Chondrocyte (in vitro differentiated cells): ENCODE measurements at places on chromosomes 1 and 21. TPM values are rescaled to one million over a fixed set of nuclear protein-coding genes. Genes with fewer than 3 reads are reported as not detected.

- no peak for DNase-seq
Observed at GRCh38 chr21:45090966-45091365, 16.6 kb downstream of the ADARB1 start.

GRCh38 chr1:10497109-10497508, 22.4 kb downstream of the PEX14 start:
- DNase-seq, result no peak

GRCh38 chr1:180168786-180169639, 14.3 kb downstream of the QSOX1 start:
- DNase-seq, result no peak

DNA sequence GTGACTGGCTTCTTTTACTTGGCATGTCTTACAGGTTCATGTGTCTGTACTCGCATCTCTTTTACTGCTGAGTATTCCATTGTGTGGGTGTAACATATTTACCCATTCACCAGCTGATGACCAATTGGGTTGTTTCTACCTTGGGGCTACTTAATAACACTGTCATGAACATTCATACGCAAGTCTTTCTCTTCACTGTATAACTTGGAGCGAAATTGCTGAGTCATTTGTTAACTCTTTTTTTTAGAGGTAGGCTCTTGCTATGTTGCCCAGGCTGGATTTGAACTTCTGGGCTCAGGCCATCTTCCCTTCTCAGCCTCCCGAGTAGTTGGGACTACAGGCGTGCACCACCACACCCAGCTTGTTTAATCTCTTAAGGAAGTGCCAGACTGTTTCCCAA, 6.5 kb downstream of the PYCR2 start:
- DNase-seq, result peak; percentile 13

DNA sequence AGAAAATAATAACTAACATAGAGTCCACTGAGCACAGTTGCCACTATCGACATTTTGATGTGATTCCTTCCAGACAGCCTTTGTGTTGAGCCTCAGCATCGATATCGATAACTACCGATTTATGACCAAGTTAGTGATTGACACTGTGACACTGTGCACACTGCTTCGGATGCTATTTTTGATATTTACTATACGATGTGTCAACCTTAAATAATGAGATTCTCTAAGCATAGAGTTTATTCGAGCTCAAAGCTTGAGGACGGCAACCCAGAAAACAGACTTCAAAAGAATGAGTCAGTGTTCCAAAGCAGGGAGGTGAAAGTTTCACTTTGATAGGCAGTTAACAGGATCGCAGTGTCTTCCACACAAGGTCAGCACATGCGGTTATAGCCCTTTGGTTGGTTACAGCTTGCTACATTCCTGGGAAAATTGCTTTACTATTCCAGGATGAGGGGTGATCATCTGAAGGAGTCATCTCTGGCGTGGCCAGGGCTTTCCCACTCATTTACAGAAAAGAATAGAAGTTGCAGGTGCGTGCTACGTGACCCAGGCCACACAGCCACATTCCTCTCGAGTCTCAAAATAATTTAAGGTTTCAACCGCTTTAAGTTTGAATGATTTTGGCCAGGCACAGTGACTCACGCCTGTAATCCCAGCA, 53.6 kb upstream of the EFHD2 start:
- DNase-seq, result no peak

GRCh38 chr21:37435120-37435519, 68.5 kb downstream of the DYRK1A start:
- no peak for DNase-seq

DNA sequence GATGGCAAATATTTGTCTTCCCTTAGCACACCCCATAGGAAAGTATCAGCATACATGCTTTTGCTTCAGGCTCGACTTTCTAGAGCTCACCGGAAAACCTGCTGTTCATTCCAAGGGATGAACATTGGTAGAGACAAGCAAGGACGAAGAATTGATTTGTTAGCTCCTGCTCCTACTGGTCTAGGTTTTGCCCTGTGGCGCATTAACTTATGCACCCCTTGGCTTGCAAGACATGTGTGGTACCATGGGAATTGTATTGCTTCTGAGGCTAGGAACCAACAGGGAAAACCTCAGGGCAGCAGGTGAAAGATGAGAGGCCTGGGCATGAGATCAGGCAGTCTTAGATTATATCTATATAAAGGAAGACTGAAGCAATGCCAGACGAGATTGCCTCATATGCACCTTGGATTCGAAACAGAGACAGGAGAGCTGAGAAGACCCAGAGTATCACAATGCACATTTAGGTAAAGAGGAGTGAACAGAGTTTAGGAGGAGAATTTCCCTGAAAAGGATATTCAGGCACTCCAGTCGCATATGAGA, 771.2 kb upstream of the B3GALT2 start:
- no peak for DNase-seq

GRCh38 chr21:33762803-33763581, 120.7 kb downstream of the ITSN1 start:
- no peak for DNase-seq

- no peak for DNase-seq
Observed at GRCh38 chr1:3420218-3420951, 34.1 kb upstream of the ARHGEF16 start.

DNA sequence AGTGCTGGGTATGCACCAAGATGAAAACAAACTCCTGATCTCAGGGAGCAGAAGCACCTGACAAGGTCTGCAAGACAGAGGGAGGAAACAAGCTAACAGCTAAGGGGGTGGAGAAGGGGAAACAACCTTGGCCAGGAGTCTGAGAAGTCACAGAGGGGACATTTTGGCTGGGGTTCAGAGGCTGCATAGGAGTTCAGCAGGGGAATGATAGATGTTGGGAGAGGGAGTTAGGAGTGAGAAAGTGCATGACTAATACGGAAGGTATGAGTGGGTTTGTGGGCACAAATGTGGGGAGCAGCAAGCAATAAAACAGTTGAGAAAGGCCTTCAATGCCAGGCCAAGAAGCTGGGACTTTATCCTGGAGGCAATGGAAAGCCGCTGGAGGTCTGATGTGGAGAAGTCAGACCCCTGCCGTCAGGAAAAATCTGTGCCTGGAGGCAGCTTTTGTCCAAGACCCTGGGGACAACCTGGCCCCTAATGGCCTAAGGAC, 16.4 kb downstream of the EPHA2 start:
- DNase-seq, result no peak

- DNase-seq, result peak; percentile 50
Observed at GRCh38 chr1:4494558-4494957, 159.9 kb upstream of the AJAP1 start.

DNA sequence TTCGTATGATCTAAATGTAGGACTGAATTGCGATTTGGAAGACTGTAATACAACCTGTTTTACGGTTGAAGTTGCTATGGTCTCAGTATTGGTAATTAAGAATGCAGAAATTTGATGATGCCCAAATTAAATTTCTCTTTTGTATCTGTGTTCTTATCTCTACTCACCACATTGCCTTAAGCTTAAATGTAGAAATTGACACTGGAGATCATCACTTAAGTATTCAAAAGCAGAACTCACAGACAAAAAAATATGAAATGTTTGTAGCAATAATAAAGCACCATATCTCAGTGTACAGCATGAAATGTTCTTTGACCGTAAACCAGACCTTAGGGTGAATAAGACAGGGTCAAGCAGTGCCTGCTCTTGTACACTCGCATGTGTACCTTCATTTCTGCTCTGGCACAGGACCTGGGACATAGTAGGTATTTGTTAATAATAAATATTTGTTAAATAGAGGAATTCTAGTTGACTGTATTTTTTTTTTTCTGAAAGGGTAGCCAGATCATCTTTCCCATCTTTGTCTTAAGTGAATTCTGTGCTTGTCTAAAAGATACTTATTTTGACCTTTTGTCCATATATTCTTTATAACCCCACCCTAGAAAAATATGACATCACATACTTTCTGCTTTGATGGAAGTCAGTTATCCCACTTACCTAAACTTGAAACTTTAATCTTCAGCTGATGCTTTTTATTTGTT, 1.5 kb downstream of the CDC7 start:
- no peak for DNase-seq

DNA sequence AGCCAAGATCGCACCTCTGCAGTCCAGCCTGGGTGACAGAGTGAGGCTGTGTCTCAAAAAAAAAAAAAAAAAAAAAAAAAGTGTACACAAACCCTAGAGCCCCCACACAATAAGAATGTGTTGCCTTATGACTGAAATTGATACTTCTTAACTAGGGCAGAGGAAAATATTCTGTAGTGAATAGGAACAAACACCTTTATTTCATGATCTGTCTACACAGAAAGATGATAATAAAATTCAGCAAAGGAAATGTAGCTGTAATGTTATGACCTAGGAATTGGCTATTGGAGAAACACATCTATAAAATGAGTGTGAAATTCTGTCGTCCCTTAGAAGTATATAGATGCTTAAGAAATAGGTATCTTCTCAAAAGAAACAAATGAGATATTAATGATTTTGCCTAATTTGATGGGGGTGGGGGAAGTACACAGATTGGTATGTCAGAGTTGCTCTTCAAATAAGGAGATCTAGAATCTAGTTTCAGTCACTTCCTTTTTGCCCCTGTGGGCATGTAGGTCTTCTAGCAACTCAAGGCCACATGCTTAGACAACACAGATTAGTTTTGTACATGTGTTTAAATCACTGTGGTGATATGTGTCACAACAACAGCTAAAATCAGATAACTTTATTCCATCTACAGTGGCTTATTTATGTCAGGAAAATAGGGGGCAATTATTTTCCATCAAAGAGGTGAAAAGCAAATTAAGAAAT, 10.7 kb upstream of the GPR25 start:
- no peak for DNase-seq

DNA sequence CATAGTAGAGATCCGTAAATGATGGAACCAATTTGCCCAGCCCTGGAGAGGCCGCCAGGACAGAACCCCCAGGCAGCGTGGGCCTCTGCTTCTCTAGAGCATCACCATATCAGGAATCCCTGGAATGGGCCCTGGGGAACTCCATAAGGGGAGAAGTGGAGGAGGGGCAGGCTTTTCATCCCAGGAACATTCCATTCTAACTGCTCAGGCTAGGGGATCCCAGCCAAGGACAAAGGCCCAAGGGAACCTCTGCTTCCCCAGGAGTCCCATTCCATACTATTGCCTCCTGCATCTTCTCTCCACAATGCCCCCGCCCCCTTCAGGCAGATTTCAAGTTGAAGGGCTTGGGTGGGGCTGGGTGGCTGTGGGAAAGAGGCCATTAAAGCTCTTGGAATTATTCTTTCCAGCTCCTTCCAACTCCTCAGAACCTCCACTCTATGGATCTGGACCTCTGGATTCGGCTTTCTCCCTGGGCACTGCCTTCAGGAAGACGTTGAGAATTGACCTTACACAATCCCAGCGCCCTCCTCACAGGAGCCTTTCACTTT, 6.0 kb downstream of the TRNP1 start:
- peak; percentile 92 for DNase-seq

- no peak for DNase-seq
Observed at GRCh38 chr21:31234936-31235335, 109.1 kb downstream of the TIAM1 start.

DNA sequence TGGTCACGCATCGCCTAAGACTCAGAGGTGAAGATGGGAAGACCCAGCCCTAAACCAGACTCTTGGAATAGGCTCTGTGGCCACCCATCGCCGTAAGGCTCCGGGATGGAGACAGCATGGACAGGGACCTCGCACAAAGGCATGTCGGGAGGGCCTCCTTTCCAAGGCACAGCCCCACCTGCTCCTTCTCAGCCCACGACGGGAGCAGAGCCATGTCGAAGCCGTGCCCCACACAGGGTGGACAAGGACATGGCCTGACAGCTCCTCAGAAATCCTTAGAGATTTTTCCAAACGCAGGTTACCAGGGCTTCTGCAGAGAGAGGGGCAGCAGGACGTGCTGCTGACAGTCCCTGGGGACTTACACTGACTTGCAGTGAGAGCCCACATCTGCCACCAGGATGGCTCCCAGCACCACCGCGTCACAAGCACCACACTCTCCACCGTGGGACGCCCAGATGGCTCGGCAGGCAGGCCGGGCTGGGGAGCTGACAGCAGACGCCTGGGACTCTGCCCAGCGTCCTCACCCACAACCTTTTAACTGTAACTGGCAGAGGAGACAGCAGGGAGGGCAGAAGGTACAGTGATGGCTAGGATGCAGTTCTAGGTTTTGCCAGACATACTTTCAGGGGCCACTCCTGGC, 12.0 kb downstream of the SSU72 start:
- no peak for DNase-seq

DNA sequence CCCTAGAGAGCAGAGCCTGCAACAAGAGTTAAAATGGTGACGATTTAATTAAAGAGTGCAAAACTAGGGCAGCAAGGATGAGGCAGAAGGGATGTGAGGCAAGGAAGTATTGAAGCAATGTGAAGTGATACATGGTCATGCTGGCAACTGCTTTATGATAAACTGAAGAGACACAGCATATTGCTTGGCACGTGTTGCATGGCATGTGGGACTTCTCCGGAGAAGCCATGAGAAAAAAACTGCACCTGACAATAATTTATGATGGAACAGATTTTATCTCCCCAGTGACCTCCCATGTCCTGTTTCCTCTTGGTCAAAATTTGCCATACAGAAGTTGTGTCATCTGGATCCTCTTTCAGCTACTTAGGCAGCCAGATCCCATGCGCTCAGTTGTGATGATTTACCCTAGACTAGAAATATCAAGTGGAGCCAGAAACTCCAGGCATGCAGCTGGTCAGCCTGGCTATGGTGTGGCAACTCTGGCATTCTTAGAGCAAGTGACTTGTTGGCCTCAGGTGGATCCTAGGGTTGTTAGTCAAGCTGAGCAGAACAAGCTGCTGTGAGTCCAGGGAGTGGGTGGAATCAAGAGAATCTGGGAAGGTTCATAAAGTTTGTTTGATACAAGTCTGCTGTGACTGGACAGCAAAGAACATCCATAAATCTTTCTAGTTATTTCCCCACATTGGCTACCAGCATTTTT, 611.4 kb upstream of the USP24 start:
- no peak for DNase-seq

GRCh38 chr1:109890115-109890953, 20.3 kb upstream of the CSF1 start:
- DNase-seq, result no peak

DNA sequence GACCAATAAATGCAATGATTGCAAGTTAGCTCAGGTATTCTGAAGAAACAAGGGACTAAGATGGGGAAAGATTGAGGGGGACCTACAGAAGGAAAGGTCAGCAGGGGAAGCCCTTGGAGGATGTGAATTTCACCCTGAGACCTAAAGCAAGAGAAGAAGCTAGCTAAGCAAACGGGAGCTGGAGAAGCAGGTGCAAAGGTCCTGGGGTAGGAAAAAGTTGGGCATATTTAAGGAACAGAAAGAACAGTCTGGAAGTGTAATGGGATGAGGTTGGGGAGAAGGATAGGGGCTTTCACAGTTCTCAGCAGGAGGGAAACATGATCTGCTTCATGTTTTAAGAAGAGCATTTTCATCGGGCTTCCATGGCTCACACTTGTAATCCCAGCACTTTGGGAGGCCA, 89.7 kb upstream of the SLC45A1 start:
- DNase-seq, result no peak

The CRYAA gene
- not detected in 3 replicates for total RNA-seq

The MAST2 gene
- total RNA-seq, result 51.2 to 61.8 TPM (median 53.2 TPM) in 3 replicates

The AMY1B gene
- total RNA-seq, result not detected in 3 replicates

The LCE3D gene
- total RNA-seq, result not detected in 3 replicates

The GABRD gene
- total RNA-seq, result not detected in 3 replicates

The ANKRD35 gene
- total RNA-seq, result not detected in 3 replicates

The SLC30A10 gene
- not detected in 3 replicates for total RNA-seq

The FCRL2 gene
- not detected in 3 replicates for total RNA-seq
